Left cardiac atrium (tissue), 4 donors: ENCODE measurements at places on chromosomes 6 and 20. TPM values are rescaled to one million over a fixed set of nuclear protein-coding genes. Genes with fewer than 3 reads are reported as not detected.

The PREP gene
- 29.6 TPM for total RNA-seq

The ZNF391 gene
- 1.9 TPM for total RNA-seq

- no peak for DNase-seq
Measured at GRCh38 chr6:154650351-154650750, 82.9 kb upstream of the SCAF8 start.

DNA sequence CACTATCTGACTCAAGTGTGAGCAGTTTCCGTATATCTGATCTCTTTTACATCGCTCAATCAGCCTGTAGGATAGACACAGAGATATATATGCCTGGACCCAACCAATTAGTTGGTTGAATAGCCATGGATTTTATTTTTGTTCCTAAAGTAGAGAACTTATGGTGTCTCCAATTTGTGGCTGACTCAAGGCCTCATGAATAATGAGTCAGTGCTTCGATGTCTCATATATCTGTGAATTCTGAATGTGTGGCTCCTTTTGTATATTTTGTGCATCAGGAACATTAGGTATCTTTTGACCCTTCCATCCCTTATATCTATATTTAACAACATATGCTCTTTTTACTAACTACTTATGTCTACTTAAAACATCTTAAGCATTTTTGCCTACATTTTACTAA is 64.5 kb downstream of the OR2B2 start:
- no peak for DNase-seq

DNA sequence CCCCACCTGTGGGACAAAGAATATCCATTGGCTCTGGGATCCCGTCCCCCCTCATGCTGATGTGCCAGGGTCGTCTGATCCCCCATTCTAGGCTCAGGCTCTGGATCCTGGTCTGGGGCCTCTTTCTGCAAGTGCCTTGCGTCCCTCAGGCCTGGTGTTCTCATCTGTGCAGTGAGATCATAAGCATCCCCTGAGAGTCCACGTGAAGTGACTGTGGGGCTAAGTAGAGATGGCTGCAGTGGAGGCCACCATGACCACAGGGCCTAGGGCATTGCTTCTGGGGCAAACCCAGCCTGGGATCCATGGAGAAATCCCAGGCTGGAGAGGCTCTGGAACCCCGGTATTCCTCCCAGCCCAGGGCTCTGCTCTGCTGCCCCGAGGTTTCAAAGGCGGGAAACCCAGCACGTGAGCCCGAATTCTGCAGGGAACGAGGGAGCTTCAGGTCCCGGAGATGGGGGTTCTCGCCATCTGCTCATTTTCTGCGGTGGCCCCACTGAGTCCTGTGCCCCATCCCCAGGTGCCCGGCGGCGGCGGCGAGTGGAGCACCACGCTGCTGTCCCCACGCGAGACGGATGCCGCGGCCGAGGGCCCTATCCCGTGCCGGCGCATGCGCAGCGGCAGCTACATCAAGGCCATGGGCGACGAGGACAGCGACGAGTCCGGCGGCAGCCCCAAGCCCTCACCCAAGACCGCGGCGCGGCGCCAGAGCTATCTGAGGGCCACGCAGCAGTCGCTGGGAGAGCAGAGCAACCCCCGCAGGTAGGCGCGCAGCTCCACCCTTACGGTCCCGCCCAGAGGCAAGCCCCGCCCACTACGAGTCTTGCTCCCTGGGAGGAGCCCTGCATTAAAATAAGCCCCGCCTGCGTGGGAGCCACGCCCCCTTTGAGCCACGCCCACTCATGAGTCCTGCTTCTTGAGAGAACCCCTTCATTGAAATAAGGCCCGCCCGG is 105.5 kb upstream of the MYL9 start:
- peak; percentile 80 for DNase-seq

DNA sequence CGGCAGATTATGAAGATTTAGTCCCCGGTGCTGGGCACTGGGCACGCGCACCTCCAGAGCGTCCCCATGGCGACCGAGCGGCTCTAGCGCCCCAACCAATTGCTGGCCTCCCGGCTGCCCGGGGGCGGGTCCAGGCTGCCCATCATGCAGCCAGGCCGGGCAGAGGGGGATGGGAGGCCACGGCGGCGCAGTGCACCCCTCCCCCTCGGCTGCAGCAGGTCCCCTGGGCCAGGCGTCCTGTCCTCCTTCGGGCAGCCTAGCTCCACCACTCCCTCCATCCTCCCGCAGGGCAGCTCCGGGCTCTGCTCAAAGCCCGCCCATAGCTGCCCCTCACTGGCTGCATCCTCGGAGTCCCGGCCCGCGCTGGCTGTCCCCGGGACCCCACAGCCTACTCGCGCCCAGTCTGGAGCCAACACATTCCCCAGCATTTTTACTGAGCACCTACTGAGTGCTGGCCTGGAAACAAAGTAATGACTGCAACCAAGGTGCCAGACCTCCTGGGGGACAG is 99.4 kb downstream of the ASXL1 start:
- peak; percentile 75 for DNase-seq

- DNase-seq = no peak
Measured at GRCh38 chr6:24749297-24749696, 25.4 kb upstream of the GMNN start.

The EFCAB8 gene
- not detected for total RNA-seq

- no peak for DNase-seq
Measured at GRCh38 chr6:16178351-16178750, 49.5 kb downstream of the MYLIP start.

The SLC2A10 gene
- total RNA-seq = 7.7 TPM

DNA sequence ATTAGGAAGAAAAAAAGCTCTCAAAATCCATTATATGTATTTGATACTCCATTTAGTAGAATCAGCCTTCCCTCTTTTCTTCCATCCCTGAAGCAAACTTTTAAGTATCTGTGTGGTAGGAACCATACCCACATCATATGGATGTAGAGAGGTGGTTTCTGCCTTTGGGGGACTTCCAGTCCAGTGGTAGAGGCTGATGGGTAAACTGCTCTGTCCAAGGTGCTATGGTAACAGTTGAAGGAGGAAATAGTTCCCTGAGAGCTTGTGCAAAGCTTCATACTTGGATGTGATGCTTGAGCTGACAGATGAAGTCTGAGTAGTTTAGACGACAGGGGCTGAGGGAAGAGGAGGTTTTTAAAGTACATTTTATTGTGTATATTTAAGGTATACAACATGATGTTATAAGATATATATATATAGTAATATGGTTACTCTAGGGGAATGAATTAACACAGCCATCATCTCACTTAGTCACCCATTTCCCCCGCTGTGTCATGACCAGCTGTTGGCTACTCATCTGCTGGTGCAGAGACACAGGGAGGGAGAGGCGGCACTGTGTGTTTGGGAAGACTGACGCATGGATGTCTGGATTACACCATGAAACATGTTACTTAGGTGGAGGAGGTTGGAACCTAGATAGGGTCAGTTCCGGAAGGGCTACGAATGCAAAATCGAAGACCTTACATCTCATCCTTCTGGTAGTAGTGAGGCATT is 185.2 kb downstream of the FARS2 start:
- no peak for DNase-seq

- DNase-seq = no peak
Measured at GRCh38 chr6:139927236-139927635, 552.8 kb upstream of the CITED2 start.

GRCh38 chr6:52210227-52210626 is 24.1 kb downstream of the IL17A start:
- DNase-seq = no peak

The PSORS1C1 gene
- 1.9 TPM for total RNA-seq

- DNase-seq = no peak
Measured at GRCh38 chr6:75396005-75396800, 97.4 kb downstream of the FILIP1 start.

The GTSF1L gene
- not detected for total RNA-seq

DNA sequence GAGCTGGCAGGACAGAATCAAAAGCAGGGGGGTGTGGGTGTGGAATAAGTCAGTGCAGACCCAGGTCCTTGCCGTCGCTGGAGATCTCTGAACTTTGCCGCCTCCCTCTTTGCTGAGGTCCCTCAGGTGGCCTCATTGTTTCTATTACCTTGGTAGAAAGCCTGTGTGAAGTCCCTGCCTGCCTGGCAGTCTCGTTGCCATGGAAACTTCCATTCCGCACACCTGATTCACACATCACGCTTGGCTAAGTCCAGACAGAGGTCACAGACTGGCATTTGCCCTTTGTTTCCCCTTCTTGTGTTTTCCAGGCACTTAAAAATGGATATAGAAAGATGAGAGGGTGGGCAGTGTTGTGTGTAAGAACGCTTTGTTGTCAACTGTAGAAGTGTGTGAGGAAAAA is 260.6 kb downstream of the PRL start:
- no peak for DNase-seq

DNA sequence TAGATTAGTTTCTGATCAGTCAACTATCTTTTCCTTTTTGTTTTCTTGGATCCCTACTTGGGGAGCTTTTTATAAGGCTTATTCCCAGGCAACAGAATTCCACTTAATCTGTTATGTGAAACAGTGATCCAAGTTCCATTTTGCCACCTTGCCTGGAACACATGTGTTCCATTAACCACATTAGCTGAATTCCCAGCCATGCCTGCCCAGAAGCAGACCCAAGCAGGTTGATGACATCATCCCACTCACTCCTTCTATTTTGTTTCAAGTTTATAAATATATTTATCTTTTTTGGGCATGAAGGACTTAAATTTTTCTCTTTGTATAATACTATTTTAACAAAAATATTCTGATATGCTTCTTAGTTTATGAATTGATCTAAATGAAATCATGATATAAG is 587.4 kb downstream of the GRIK2 start:
- DNase-seq = no peak
